ENCODE measurements at places on chromosomes 7 and 10. TPM values are rescaled to one million over a fixed set of nuclear protein-coding genes. Genes with fewer than 3 reads are reported as not detected.
A peak's percentile ranks its signal among the peaks of the same experiment; 100 is the strongest.

GRCh38 chr10:29585488-29585976 is 49.2 kb downstream of the SVIL start:
- peak; percentile 12 for DNase-seq

Gene SLC29A4
- total RNA-seq, result 27.7 TPM

Gene GLCCI1
- total RNA-seq, result 6.9 TPM

- DNase-seq, result peak; percentile 81
Measured at GRCh38 chr7:80428161-80429054, 83.5 kb downstream of the GNAT3 start.

DNA sequence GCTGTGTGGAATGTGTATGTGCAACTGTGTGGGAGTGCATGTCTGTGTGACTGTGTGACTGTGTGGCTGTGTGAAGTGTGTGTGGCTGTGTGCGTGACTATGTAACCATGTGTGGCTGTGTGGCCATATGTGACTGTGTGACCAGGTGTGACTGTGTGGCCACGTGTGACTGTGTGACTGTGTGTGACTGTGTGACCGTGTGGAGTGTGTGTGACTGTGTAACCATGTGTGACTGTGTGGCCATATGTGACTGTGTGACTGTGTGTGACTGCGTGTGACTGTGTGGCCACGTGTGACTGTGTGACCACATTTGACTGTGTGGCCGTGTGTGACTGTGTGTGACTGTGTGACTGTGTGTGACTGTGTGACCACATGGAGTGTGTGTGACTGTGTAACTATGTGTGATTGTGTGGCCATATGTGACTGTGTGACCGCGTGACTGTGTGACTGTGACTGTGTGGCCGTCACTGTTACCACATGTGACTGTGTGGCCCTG is 502.9 kb downstream of the DNAJB6 start:
- DNase-seq, result no peak

GRCh38 chr10:94011296-94011695 is 17.6 kb downstream of the PLCE1 start:
- DNase-seq, result no peak

DNA sequence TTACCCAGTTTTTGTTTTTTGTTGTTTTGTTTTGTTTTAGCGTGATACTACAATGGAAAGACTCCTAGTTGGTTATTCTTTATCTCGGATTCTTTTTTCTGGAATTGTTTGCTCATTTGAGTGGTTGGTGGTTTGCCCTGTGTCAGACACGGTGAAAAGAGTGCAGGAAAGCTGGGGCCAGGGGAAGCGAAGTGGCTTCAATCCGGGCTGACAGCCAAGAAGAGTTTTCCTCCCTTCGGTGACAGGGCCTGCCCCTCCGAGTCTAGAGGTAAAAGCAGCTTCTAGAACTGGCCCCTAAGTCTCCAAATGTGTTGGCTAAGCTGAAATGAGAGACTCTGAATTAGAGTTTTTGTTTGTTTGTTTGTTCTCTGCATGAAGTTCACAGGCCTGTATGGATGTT is 5.7 kb upstream of the AP5Z1 start:
- DNase-seq, result no peak

DNA sequence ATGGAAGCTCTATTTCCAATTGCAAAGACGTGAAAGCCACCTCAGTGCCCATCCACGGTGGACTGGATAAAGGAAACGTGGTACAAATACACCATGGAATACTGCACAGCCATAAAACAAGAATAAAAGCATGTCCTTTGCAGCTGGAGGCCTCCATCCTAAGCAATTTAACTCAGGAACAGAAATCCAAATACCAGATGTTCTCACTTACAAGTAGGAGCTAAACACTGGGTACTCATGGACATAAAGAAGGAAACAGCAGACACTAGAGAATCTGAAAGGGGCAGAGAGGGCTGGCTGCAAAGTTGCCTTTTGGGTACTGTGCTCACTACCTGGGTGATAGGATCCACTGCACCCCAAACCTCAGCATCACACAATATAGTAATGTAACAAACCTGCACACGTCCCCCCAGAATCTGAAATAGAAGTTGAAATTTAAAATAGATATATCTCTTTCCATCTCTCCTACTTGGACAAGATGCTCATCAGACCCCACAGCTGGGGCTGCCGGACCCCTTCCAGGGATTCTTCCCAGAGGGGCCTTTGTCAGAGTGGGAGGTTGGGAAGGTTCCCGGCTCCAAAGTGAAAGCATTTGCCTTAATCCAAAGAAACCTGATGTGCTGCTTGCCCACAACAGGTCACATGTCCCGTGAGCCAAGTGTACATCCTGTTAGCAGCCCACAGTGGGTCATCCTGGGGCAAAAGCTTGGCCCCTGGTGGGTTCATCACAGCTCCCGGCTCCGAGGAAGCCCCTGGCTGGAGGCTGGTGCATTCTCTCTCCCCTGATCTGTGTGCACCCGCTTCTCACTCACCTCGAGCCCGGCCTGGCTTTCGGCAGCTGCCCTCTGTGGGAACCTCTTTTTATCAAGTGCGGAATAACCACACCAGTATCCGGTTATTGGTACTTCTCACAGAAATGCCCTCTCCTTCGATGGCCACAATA is 172.3 kb upstream of the PPP2R2D start:
- DNase-seq, result no peak
